ENCODE measurements at places on chromosomes 12 and 14. TPM values are rescaled to one million over a fixed set of nuclear protein-coding genes. Genes with fewer than 3 reads are reported as not detected.
A peak's percentile ranks its signal among the peaks of the same experiment; 100 is the strongest.

GRCh38 chr14:25909045-25909747 lies 688.6 kb downstream of the NOVA1 start:
- no peak for DNase-seq

GRCh38 chr12:116039081-116039480 lies 238.4 kb downstream of the MED13L start:
- no peak for DNase-seq

DNA sequence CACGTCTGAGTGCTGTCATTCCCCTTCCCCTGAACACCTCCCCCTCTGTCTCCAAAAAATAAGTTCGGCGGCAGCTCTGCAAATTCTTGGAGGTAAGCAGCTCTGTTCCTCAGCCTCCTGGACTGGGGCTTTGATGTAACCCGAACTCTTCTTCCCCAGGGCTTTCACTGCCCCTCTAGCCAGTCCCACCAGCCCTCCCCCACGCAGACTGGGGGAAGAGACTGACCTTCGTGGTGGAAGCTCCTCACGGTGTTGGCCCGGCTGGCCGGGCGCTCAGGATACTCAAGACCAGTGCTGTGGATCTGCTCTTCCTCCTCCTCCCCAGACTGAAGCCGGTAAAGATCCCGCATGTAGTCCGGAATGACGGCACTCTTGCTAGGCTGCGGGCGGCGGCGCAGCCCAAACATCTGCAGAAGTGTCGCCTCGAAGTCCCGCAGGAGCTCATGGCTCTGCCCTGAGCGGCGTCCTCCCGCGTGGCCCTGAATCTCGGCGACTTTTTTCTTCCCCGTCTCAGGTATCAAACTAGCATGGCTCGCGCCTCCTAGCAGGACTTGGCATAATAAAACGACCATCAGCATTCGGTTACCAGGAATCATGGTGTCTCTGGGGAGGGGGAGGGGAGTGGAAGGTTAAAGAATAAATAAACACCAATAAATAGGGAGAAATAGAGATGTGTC lies 4.9 kb downstream of the BMP4 start:
- DNase-seq: no peak

The OVCH1 gene
- polyA plus RNA-seq: 0.03 TPM

The EPYC gene
- polyA plus RNA-seq: not detected

GRCh38 chr14:81252278-81252677 lies 31.5 kb upstream of the GTF2A1 start:
- no peak for DNase-seq

The LRRC23 gene
- polyA plus RNA-seq: 5.1 TPM

DNA sequence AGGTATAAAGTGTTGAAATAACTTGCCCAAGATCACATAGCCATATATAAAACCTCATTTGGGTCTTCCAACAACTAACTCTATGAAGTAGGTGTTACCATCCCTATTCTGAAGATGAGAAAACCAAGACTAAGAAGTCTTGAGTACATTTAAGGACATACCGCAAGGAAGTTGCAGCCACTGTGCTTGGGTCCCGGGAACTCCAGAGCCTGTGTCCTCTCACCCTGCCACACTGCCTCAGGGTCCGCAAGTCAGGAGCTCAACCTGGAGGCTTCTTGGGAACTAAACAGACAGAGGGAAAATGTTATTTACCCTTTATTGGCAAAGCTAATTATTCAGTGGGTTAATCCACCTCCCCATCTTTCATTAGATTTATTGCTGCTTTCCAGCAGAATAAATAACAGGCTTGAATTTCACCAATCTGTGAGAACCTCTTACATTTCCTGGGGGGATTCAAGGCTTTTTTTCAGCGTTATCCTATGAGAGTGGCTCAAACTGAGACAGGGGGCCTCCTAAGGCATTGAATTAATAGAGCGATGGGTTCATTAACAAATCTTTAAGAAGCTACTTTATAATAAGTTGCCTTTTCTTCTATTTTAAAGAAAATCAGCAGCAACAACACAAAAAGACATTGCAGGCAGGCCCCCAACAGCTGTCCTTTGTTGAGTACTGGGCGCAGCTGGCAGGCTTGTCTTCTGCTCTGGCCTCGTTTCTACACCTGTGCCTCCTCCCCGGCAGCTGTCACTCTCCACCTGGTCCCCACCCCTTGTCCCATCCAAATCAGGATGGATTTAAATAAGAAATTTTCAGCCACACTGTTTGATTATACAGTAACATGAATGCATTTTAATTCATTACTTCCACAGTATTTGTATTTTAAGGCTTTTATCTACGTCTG lies 25.3 kb downstream of the PHLDA1 start:
- no peak for DNase-seq

GRCh38 chr12:130988751-130989150 lies 35.0 kb downstream of the ADGRD1 start:
- no peak for DNase-seq

DNA sequence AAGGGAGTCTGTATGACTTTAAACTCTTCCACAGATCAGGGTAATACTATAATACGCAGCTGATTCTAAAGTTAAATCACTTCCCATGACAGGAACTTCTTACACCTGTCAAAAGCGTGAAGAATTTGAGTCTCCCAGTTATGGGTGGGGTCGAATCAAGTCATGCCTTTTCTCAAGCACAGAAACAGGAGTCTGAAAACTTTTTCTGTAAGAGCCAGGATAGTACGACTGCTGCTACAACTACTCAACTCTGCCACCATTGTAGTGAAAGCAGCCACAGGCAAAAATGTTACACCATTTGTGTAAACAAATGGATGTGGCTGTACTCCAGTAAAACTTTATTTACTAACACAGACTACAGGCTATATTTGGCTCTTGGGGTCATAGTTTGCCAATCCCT lies 90.3 kb downstream of the DUSP6 start:
- no peak for DNase-seq

DNA sequence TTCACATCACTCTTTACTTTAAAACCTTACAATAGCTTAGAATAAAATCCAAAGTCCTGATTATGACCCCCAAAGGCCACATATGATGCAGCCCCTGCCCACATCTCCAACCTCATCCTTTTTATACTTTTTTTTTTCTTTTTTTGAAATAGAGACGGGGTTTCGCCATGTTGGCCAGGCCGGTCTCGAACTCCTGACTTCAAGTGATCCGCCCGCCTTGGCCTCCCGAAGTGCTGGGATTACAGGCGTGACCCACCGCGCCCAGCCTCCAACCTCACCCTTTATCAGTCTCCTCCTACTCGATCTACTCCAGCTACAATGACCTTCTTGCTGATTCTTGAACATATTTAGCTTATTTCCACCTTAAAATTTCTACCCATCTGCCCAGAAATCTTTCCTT lies 1.2 kb upstream of the MAPKAPK5 start:
- DNase-seq: no peak

DNA sequence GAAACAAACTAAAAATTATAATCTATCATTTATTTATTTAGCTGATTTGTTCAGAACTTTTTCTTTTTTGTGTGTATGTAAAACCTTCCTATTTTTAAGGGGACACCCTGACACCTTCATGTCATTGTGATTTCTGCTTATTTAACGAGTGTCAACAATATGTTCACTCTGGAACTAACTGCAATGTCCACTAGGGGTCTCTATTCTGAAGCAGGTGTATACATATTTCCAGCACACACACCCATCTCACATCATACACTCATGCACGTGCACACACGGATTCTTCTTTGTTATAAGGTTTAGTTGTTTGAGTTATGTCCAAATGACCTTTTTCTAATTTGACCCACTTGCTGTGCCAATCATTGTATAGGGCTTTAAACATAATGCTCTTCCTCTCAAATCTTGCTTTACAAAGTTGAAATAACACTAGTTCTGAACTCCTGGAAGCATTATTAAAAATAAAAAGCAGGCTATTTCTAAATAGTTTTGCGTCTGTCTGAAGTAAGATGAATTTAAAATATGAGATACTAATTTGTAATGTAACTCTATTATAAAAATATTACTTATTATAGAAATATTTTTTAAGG lies 15.5 kb downstream of the E2F7 start:
- DNase-seq: peak; percentile 34

- DNase-seq: no peak
These were observed 2.1 kb upstream of the DNAJC22 start for GRCh38 chr12:49344486-49345050.

DNA sequence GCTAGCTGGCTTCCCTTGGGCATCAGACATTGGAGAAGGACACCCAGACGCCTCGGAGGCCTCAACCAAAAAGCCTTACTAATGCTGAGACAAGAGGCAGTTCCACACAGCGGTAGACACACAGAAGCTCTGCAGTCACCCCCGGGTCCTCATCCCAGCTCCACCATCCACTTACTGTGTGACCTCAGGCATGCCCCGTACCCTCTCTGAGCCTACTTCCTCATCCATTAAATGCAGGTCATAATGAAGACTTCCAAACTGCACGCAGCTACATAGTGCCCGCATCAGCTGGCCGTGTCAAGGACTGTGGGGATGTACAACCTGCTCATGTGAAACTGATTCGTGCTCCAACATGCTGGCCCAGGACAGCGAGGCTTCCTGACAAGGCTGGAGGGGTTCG lies 72.3 kb downstream of the KDM2B start:
- DNase-seq: no peak

The NTF3 gene
- polyA plus RNA-seq: not detected
